ENCODE measurements at places on chromosomes 7 and 10. TPM values are rescaled to one million over a fixed set of nuclear protein-coding genes. Genes with fewer than 3 reads are reported as not detected.
A peak's percentile ranks its signal among the peaks of the same experiment; 100 is the strongest.

CCDC172 gene
- not detected for total RNA-seq

RNF133 gene
- total RNA-seq, result not detected

CTBP2 gene
- total RNA-seq, result 0.72 TPM

PRKG1 gene
- not detected for total RNA-seq

MBL2 gene
- not detected for total RNA-seq

GRM3 gene
- total RNA-seq, result not detected

- H3K4me3 ChIP-seq, result no peak overlapping the region
- H3K4me1 ChIP-seq, result no peaks in the 10 kb centered on the region
Observed at GRCh38 chr10:130555411-130555750, 419.2 kb downstream of the GLRX3 start.

GRCh38 chr10:110516815-110517492, 19.2 kb downstream of the DUSP5 start:
- H3K4me3 ChIP-seq, result no peak overlapping the region
- H3K27ac ChIP-seq, result peak overlapping the region; percentile 56
- H3K27me3 ChIP-seq, result no peaks in the 10 kb centered on the region
- no peak for DNase-seq
- H3K36me3 ChIP-seq, result peaks cover 17% of the 10 kb centered on the region

DNA sequence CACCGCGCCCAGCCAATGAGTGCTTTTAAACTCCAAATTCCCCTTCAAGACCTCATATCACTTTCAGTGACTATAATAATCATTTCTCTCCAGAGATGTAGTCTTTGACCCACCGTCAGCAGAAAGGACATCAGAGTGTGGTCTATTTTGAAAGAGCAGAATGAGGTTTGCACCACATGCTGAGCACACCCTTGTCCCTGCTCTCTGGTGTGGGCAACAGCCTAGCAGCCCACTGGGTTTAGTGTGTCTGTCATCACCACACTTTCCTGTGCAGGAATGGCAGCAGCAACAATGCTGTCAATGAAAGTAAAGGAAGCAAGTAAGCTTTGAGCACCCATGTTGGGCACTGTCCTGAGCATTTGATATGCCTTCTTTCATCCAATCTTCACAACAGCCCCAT, 122.4 kb downstream of the PLXNA4 start:
- H3K4me1 ChIP-seq, result peaks cover 78% of the 10 kb centered on the region
- no peaks in the 10 kb centered on the region for H3K27me3 ChIP-seq
- no peak overlapping the region for H3K27ac ChIP-seq
- H3K36me3 ChIP-seq, result no peaks in the 10 kb centered on the region

DNA sequence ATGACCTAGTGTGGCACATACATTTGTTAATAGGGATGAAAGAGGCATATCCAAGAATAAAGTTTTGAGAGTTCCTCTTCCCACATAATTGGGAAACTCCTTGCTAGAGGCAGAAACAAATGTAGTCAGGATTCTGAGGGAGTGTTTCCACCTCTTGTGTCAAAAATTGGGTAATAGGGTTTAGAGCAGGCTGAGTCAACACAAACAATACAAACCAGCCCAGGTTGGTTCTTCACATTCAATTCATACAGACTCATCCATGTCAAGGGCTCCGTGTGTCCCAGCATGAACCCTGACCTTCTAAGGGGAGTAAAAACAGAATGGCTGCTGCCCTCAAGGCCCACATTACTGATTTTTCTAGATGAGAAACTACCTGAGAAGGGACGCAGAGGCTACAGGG, 75.3 kb downstream of the GLI3 start:
- H3K27ac ChIP-seq, result no peak overlapping the region
- no peaks in the 10 kb centered on the region for H3K27me3 ChIP-seq
- no peak overlapping the region for H3K4me3 ChIP-seq

DNA sequence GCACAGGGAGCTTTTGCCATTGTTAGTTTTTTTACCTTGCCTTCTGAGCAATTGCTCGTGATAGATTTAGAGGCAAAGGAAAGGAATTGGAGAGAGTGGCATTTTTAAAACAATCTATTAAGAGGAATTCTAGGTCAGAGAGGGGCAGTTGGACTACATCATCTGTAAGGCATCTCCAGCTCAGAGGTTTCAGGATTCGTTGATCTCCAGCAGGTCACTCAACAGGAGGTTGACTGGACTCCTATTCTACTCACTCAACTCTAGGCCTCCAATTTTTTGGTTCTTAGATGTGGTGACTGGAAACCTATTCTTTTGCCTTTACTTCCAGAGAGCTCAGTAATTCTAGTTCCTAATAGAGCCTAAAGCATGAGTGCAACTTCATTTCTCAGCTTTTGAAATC, 42.8 kb downstream of the TBXAS1 start:
- H3K36me3 ChIP-seq, result no peaks in the 10 kb centered on the region
- H3K4me1 ChIP-seq, result peaks cover 5% of the 10 kb centered on the region
- DNase-seq, result no peak
- H3K27ac ChIP-seq, result no peak overlapping the region
- H3K27me3 ChIP-seq, result no peaks in the 10 kb centered on the region

GRCh38 chr10:71339796-71340589, 20.9 kb downstream of the SLC29A3 start:
- no peak overlapping the region for H3K27ac ChIP-seq
- no peaks in the 10 kb centered on the region for H3K36me3 ChIP-seq
- no peak for DNase-seq
- no peaks in the 10 kb centered on the region for H3K4me1 ChIP-seq

DNA sequence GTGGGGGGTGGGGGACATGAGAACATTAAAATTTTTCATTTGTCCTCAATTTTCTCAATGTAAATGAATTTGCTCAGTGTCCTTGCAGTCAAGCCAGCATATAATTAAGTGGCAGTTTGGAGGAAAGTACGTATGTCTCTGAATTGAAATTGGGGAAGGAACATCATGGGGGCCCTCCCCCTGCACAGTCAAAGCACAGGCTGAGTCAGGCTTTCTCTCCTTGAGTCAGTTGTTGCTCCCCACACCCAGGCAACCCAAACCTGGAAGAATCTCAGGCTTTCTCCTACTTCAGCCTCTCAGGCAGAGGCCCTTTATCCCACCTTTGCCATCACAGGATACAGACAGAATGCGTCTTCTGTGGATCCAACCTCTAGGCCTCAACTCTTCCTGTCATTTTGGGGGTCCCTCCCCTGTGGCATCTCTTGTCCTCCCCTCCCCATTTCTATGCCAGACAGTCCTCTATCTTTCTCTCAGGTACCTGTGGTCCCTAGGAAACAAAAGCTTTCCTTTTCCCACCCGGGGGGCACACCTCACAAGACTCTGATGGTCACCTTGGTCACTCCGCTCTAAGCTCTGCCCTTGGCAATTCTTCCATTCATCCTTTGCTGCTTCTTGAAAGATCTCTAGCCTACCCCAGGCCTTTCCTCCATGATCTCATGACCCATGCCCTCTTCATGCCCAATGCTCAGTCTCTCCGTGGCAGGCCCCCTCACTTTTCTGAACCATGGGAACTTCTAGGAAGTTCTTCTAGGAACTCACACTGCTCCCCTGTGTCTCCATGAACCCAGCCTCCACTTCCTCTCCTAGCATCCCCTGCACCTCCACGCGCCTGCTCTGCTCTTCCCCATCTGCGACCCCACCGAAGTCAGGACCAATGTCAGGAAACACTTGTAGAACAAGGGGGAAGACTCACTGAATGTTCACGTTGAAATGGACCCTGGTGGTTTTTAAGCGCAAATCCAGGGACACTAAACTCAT, 40.4 kb downstream of the CREB3L2 start:
- no peak overlapping the region for H3K27ac ChIP-seq
- peak; percentile 52 for DNase-seq
- H3K27me3 ChIP-seq, result no peaks in the 10 kb centered on the region
- H3K4me3 ChIP-seq, result peak overlapping the region; percentile 21

DNA sequence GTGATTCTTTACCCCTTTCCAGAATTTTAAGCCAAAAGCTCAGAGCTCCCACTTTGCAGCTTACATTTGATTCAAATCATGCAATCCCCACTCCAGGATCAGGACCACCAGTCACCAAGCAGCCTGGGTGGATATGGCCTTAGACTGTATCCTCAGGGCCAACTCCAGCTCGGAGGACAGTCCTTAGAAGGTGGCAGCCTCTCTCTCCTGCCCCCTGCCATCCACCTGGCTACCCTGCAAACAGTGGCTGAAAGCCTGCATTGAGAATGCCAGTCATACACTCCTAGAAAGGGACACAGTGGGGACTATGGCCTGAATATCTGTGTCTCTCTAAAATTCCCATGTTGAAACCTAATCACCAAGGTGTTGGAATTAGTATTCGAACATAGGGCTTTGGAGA, 50.0 kb upstream of the KCNMA1 start:
- H3K27ac ChIP-seq, result no peak overlapping the region
- H3K4me1 ChIP-seq, result no peaks in the 10 kb centered on the region
- H3K27me3 ChIP-seq, result peaks cover 28% of the 10 kb centered on the region
- DNase-seq, result no peak
- no peaks in the 10 kb centered on the region for H3K36me3 ChIP-seq

- no peak overlapping the region for H3K27ac ChIP-seq
- peaks cover 31% of the 10 kb centered on the region for H3K27me3 ChIP-seq
- H3K4me1 ChIP-seq, result no peaks in the 10 kb centered on the region
- no peak overlapping the region for H3K4me3 ChIP-seq
Observed at GRCh38 chr7:76224695-76225094, 23.0 kb downstream of the SRRM3 start.

DNA sequence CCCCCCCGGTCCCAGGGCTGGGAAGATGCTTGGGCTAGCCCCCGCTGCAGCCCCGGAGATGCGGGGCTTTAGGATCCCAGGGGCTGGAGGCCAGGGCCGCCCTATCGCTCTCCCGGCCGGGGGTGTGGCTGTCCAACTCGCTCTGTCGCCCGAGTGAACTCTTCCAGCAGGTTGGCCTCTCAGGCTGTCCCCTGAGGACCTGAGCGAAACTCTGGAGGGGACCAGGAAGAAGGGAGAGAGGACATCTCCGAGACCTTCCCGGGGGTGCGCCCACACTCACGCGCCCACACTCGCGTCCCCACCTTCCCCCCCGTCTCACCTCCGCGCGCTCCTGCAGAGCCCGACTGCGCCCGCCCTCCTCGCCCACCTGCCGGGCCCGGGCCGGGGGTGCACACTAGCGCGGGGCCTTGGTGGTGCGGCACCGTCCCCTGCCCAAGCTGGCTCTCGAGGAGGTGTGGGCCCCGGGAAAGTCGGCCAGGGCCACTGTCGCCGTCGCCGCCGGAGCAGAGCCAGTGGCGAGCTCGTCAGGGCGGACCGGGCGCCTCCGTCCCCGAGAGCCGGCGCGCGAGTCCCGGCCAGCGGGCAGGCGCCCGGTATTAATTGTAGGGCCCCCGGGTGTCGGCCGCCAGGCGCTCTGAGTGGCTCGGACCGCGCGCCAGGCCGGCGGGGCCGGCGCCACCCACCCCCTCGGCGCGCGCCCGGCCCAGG, 101.7 kb upstream of the SVIL start:
- H3K36me3 ChIP-seq, result no peaks in the 10 kb centered on the region
- DNase-seq, result peak; percentile 46
- H3K27me3 ChIP-seq, result peaks cover 24% of the 10 kb centered on the region
- peak overlapping the region; percentile 87 for H3K4me3 ChIP-seq
- H3K4me1 ChIP-seq, result peaks cover 23% of the 10 kb centered on the region
- no peak overlapping the region for H3K27ac ChIP-seq

DNA sequence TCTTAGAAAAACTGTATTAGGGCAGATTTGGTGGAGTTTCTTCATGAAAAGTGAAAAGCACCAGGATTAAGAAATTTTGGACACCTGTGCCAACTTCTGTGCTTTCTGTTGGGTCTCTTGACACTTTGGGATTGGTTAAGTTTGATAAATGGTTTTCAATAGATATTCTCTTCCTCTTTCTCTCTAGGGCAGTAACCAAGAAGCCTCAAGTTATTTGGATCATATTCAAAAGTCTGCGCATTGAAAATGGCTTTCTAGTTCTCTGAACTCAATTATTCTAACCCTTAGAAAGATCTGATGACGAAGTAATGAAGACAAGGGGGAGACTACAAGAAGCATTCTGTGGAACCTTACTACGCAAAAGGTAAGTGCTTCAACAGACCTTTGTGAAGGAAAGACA, 144.0 kb upstream of the CCDC6 start:
- H3K4me1 ChIP-seq, result no peaks in the 10 kb centered on the region
- H3K4me3 ChIP-seq, result no peak overlapping the region
- DNase-seq, result no peak
- H3K27me3 ChIP-seq, result no peaks in the 10 kb centered on the region
- no peak overlapping the region for H3K27ac ChIP-seq

- H3K36me3 ChIP-seq, result no peaks in the 10 kb centered on the region
- H3K4me3 ChIP-seq, result no peak overlapping the region
- DNase-seq, result no peak
- no peaks in the 10 kb centered on the region for H3K4me1 ChIP-seq
Observed at GRCh38 chr10:118256825-118257570, 85.1 kb downstream of the FAM204A start.

GRCh38 chr7:148419856-148420832, 170.4 kb upstream of the C7orf33 start:
- peaks cover 1% of the 10 kb centered on the region for H3K36me3 ChIP-seq
- peaks cover 43% of the 10 kb centered on the region for H3K27me3 ChIP-seq
- H3K4me1 ChIP-seq, result no peaks in the 10 kb centered on the region

- no peak overlapping the region for H3K4me3 ChIP-seq
- no peaks in the 10 kb centered on the region for H3K27me3 ChIP-seq
- H3K4me1 ChIP-seq, result peaks cover 39% of the 10 kb centered on the region
- DNase-seq, result no peak
- H3K27ac ChIP-seq, result no peak overlapping the region
Observed at GRCh38 chr10:132335189-132336063, 3.4 kb downstream of the LRRC27 start.

DNA sequence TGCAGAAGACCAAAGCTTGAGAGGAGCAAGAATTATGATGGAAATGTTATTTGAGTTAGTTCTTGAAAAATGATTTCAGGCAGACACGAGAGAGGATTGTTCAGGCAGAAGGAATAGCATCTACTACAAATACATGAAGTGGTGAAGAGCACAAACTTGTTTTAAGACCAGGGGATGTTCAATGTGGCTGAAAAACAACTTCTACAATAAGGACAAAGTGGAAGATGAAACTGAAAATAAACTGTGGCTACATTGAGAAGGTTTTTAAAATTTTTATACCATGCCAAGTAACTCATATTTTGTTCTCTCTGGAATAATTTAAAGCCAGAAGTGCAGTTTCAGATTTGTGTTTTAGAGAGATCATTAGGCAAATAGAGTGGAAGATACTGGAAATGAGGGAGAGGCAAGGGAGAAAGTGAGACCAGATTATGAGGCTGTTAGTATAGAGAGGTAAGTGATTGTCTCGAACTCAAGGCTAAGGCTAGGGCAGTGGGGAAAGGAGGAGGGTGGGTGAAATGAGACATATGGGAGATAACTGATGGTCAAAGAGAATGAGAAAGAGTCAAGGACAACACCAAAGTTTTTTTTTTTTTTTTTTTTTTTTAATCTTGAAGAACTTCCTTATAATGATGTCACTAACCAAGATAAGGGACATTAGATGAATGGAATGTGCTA, 115.4 kb downstream of the MDFIC start:
- no peaks in the 10 kb centered on the region for H3K36me3 ChIP-seq
- H3K27me3 ChIP-seq, result no peaks in the 10 kb centered on the region
- no peak overlapping the region for H3K4me3 ChIP-seq
- DNase-seq, result no peak
- peaks cover 12% of the 10 kb centered on the region for H3K4me1 ChIP-seq

DNA sequence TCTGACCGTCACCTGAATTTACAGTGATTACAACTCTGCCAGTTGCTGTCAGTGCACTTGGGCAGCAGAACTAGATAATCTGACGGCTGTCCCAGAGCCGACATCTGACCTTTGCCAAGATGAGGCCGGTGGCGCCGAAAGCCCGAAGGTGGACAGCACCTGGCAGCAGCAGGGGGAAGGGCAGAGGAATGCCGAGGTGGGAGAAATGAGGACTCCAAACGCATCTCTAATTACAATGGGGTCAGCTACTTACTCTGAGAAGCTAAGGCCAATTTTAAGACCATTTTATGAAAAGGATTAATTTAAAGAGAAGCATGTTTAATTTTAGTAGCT, 33.8 kb downstream of the TRIM8 start:
- H3K36me3 ChIP-seq, result no peaks in the 10 kb centered on the region
- DNase-seq, result no peak
- no peak overlapping the region for H3K27ac ChIP-seq
- H3K4me3 ChIP-seq, result no peak overlapping the region

Data from activated T-cell treated with anti-CD3 and anti-CD28 coated beads, Interleukin-2, amount 50 U/mL, for 72 hours (primary cell).